ENCODE measurements at places on chromosomes 13 and 19. TPM values are rescaled to one million over a fixed set of nuclear protein-coding genes. Genes with fewer than 3 reads are reported as not detected.

Gene IGFL1
- not detected for total RNA-seq

Gene COMP
- 0.13 TPM for total RNA-seq

GRCh38 chr13:24900507-24900906 is 136.5 kb downstream of the RNF17 start:
- no peak for DNase-seq

GRCh38 chr19:2702170-2703076 is at the start of gene GNG7:
TSS of gene GNG7 (minus strand) at chr19:2702694. CDS start at chr19:2520688, 182,006 bp downstream.
- DNase-seq, result no peak

DNA sequence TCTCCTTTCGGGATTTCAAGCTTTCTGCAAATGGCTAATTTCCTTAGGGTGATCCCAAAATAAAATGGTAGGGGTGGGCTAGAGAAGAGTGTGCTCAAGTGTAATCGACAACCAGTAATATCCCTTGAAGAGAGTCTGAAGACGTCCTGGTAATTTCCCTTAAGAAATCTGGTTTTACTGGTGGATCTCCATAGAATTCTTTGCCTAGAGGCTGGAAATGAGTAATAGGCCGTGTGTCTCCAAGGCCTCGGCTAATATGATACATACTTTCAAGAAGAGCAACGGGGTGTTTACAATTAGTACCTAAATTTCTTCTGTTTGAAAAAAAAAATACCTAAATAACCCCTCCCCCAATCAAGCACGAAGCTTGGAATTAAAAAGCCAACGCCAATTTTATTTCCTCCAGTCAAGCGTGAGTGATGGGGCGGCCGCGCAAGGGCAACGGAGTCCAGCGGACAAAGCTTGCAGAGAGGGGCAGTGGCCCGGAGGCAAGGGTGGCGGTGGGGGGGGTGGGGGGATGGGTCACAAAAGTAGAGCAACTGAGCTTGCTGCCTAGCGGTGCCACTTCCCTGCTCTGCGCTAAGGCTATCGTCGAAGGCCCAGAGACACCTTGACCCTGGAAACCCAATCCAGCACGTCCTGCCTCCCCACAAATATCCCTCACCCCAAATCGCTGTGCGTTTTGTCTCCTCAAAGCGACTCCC is 7.8 kb downstream of the SOX21 start:
- no peak for DNase-seq

GRCh38 chr13:79034341-79034740 is 371.7 kb downstream of the RBM26 start:
- no peak for DNase-seq

- peak; percentile 96 for DNase-seq
Observed at GRCh38 chr19:56121180-56122167, at the start of gene ZNF787. TSS of gene ZNF787 (minus strand) at chr19:56121295. CDS start at chr19:56103217, 18,078 bp downstream.

- no peak for DNase-seq
Observed at GRCh38 chr13:97654236-97654635, 220.3 kb downstream of the RAP2A start.

GRCh38 chr13:52669677-52670076 is 17.0 kb downstream of the SUGT1 start:
- DNase-seq, result no peak
